WTC11 (cell line): ENCODE measurements at places on chromosomes 11 and 22. TPM values are rescaled to one million over a fixed set of nuclear protein-coding genes. Genes with fewer than 3 reads are reported as not detected.

DNA sequence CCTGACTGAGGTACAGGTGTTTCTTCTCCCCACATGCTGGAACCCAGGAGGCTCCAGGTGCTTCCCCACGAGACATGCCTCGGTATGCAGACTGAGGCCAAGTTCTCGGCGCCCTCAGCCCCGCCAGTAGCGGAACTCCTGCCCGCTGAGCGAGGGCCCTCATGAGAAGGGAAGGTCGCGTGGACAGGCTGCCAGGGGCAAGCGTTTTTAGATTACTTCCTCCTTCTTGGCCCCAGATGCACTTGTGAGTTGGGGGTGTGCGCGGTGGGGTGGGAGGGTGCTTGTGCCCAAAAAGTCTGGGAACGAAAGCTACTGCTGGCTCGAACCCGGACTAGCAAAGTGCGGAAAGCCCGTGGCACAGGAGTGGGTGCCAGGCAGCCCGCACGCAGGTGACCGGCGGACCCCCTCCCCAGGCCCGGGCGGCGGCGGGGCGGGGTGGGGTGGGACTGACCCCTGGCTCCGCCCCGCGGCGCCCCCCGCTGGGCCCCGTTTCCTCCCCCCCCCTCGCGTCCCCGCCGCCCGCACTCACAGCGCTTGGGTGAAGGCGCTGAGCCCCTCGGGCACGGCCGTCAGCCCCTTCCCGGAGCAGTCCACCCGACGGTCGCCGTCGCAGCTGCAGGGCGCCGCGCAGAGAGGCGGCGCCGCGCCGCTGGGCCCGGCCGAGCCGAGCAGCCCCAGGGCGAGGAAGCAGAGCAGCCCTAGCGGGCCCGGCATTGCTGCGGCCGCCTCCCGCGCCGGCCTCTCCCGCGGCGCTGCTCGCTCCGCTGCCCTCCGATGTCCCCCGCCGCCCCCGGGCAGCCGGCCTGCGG lies 797 bp downstream of the LGR4 start:
- H3K36me3 ChIP-seq = peaks cover 7% of the 10 kb centered on the region
- peaks cover 42% of the 10 kb centered on the region for H3K4me1 ChIP-seq
- peak overlapping the region; percentile 31; the same call in 1 of the 2 replicates for H3K27ac ChIP-seq
- H3K27me3 ChIP-seq = no peaks in the 10 kb centered on the region
- peak overlapping the region; percentile 83 for H3K4me3 ChIP-seq
- DNase-seq = peak; percentile 48

DNA sequence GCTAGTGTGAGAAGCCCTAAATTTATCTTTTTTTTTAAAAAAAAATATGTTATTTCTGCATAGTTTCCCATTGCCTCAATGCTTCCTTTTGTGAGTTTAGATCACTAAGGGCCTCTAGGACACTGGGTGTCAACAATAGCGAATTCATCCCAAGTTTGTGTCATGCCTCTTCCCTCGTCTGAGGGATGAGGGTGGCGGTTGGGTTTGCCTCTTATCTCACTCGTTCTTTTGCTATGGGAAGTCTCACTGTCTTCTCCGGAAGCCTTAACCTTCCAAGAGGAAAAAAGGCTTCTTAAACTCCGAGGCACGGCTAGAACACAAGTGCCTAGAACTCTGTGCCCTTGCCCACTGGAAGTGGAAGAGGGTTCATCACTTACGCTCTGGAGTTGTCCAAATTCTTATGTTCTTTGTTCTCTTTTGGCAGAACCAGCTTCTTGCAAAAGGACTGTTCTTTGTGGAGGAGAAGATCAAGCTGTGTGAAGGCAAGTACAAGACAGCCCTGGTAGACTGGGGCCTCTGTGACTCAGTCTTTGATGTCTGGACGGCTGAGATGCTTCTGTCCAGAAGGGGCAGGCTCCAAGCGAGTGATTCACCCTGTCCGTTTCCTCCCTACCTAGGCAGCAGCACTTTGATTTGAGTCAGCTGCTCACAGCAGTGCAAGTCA lies 78.5 kb downstream of the TRAF6 start:
- H3K27me3 ChIP-seq = no peaks in the 10 kb centered on the region; the same call in 1 of the 2 replicates
- H3K4me1 ChIP-seq = no peaks in the 10 kb centered on the region
- H3K4me3 ChIP-seq = no peak overlapping the region
- DNase-seq = no peak
- H3K36me3 ChIP-seq = no peaks in the 10 kb centered on the region

GRCh38 chr11:11866203-11866602 lies 24.4 kb downstream of the USP47 start:
- no peak overlapping the region for H3K4me3 ChIP-seq
- DNase-seq = no peak
- H3K27me3 ChIP-seq = peaks cover 6% of the 10 kb centered on the region; the same call in 1 of the 2 replicates
- peaks cover 2% of the 10 kb centered on the region; the same call in 1 of the 2 replicates for H3K36me3 ChIP-seq
- H3K4me1 ChIP-seq = peaks cover 48% of the 10 kb centered on the region

Gene MB
- 0.50 to 1.0 TPM (median 0.60 TPM) in 3 replicates for total RNA-seq

Gene HBD
- total RNA-seq = not detected in 3 replicates
